Stimulated activated CD4-positive, alpha-beta T cell treated with anti-CD3 and anti-CD28 coated beads, Interleukin-15, amount 100 ng/mL, for 1 hour (primary cell): ENCODE measurements at places on chromosomes 7 and 10.

GRCh38 chr7:127413962-127414361 is 21.5 kb upstream of the ZNF800 start:
- no peak for DNase-seq

DNA sequence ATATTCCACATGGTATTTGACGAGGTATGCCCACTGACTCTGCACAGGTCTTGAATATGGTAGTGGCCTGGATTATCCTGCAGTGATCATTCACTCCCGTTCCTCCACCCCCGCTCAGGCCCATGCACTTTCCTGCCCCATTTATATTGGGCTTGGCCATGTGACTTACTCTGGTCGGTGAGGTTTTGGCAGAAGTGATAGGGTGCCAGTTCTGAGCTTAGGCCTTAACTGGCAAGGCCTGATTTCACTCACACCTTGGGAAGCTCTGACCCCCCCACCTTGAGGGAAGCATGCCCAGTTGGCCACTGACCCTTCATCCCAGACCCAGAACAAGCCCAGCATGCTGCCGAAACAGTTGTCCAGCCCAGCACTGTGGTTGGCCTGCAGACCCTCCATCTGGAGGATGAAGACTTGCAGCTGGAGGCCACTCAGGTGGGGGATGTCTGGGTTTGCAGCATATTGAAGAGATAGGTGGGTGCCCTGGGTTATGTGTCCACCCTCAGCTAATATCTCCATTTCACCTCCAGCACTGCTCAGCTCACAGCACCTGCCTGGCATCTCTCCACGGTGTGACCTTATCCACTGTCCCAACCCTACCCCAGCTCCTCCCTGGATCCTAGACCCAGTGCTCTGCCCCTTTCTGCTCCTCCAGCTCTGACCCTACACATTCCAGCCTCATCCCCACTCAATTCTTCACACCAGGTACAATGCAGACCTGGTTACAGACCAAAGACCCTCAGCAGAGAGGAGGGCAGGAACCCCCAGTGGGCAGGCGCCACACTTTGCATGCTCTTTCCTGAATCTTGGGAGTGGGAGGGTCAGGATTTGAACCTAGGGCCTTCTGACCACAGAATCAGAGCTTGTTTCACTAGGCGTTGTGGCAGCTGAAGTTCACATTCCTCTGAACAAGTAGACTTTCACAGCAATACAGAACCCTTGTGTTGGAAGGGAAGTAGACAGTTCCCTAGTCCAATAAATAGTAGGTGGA is 138.1 kb upstream of the CHST15 start:
- no peak for DNase-seq

DNA sequence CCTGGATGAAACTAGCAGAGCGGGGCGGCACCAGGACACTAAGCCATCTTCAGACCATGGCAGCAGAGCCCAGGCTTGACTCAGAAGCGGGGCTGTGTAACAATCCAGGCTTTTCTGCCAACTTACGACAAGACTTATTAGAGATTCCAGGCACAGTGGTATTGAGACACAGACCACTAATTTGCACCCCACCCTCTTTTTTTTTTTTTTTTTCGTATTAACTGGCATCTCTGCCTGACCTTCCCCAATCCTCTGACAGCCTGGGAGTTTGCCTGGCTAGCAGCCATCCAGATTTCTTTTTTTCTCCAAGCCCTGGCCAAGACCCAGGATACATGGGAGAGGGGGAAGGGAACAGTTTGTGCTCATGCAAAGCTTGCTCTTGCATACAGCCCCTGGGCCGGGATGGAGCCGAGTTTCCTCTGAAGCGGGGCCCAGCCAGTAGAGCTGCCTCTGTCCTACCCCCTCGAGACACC is 182.4 kb downstream of the PLXNA4 start:
- no peak for DNase-seq

GRCh38 chr10:7519351-7519750 is 108.5 kb upstream of the SFMBT2 start:
- DNase-seq, result no peak

GRCh38 chr7:133980804-133981203 is 146.3 kb upstream of the LRGUK start:
- DNase-seq, result no peak

GRCh38 chr10:3692387-3692999 is 92.5 kb downstream of the KLF6 start:
- DNase-seq, result no peak

DNA sequence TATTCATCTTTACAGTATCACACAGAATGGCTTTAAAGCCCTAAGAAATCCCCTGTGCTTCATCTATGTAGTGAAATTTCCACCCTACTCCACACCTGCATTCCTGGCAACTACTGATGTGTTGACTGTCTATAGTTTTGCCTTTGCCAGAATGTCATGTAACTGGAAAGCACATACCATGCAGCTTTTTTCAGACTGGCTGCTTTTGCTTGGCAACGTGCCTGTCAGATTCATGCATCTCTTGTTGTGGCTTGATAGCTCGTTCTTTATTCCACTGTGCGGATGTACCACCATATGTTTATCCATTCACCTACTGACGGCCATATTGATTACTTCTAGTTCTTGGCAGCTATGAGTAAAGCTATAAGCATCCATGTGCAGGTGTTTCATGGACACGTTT is 30.6 kb downstream of the RBM17 start:
- no peak for DNase-seq

GRCh38 chr7:72493850-72494661 is 81.9 kb upstream of the CALN1 start:
- peak; percentile 10 for DNase-seq

GRCh38 chr10:99711129-99711719 is 20.7 kb downstream of the COX15 start:
- no peak for DNase-seq

DNA sequence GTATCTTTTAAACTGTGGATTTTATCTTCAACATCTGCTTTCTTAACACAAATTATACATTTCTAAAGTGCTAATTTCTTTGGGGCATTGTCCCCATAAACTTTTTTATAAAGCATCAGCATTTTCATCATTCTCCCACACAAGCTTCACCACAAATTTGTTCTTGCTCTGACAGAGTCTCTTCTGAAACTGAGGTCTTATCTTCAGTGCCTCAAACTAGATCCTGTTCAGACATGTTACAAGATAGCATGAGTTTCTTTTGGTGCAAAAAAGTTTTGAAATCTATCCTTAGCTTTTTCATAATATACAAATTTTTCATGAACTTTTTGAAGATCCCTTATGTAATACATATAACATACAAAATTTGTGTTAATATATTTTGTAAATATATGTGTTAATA is 346.6 kb downstream of the IPMK start:
- no peak for DNase-seq

GRCh38 chr7:149329766-149330334 is 67.9 kb downstream of the ZNF783 start:
- no peak for DNase-seq

- DNase-seq, result no peak
Measured at GRCh38 chr7:111763221-111763801, 201.0 kb upstream of the IMMP2L start.

- DNase-seq, result no peak
Measured at GRCh38 chr10:57959318-57960006, 308.2 kb downstream of the IPMK start.

- DNase-seq, result no peak
Measured at GRCh38 chr10:98560565-98560964, 113.8 kb upstream of the HPS1 start.

DNA sequence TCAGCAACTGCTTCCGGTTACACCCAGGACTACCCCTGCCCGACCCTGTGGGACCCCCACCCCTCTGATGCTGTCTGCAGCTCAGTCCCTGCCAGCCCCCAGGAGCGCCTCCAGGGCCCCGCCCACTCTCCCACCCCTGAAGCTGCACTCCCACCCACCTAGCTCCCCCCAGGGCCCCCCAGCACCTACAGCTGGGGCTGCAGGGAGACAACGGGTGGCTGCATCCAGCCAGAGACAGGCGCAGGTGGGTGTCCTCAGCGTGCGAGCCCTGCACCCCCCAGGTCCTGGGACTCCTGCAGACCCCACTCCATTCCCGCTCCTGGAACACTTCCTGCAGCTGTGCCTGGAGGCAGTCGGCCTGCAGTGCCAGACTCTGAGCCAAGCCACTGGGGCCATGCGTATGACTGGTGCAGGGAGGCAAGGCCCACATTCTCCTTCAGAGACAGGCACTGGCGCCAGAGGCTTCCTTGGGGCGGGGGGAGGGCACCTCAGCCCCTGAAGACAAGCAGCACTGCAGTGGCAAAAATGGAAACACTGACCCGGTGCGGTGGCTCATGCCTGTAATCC is 6.1 kb downstream of the CYP2W1 start:
- DNase-seq, result no peak

GRCh38 chr7:41788556-41788955 is 85.7 kb upstream of the INHBA start:
- DNase-seq, result no peak

DNA sequence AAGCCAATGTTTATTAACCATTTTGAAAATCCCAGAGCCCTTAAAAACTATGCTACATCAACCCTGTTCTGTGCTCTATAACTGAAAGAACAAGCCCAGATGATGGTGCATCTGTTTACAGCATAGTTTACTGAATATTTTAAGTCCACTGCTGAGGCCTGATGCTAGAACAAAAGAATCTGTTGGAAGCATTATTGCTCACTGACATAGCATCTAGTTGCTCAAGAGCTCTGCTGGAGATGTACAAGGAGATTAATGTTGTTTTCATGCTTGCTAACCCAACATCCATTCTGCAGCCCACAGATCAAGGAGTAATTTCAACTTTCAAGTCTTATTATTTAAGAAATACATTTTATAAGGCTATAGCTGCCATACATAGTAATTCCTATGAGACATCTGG is 181.3 kb upstream of the FEZF1 start:
- DNase-seq, result no peak

DNA sequence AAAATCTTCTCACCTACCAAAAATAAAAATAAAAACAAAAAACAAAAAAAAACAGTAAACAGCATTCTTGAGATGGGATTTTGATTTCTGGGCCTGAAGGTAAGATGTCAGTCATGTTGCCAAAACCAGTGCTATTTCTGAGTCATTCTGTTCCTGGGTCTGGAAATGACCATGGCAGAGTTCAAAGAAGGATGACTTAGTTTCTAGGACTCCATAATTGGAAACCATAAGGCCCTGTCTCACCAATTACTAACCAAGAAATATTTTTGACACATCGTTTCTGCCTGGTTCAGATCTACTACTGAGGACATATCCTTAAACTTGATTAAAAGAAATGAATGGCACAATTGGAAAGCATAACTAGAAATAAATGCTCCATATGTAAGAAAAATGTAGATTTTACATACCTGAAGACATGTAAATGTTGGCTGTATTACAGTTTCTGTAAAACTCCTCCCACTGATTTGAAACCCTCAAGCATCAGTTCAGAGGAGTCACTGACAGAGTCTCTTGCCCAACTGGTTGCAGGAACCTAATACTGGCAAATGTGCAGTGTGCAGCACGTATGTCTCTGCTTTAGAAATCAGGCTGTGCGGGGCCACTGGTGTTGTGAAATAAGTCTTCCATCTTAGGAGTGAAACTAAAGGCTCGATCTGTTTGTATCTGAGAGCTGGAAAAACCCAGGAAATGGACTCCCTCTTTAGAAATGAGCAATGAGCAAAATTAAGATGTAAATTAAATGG is 84.8 kb upstream of the EGR2 start:
- no peak for DNase-seq

DNA sequence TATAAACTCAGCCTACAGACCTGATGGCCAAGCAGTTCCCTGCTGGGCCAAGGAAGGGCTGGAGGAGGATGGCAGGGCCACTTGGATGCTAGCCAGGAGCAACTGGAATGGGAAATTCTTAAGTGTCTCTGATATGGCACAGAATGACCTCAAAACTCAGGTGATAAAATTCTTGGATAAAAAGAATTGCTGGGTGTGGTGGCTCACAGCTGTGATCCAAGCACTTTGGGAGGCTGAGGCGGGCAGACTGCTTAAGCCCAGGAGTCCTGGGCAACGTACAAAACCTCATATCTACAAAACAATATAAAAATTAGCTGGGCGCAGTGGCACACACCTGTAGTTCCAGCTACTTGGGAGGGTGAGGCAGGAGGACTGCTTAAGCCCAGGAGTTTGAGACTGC is 14.0 kb upstream of the PKD1L1 start:
- DNase-seq, result no peak

GRCh38 chr10:51705774-51706173 is 6.4 kb upstream of the CSTF2T start:
- no peak for DNase-seq

DNA sequence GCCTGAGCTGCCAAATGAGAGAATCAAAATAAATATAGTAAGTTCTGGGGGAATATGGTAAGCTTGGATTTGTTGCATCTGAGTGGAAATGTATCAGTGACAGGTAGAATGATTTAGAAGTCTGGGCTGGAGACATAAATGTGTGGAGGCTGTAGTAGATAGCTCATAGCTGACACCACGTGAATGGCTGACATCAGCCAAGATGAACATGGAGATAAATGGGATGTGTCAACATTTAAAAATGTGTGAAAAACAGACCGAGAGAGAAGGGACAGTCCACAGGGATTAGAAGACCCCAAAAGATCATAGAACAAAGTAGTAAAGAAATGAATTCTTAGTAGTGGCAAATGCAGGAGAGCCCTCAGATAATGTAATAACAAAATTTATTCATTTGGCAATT is 40.9 kb downstream of the NAMPT start:
- DNase-seq, result no peak

DNA sequence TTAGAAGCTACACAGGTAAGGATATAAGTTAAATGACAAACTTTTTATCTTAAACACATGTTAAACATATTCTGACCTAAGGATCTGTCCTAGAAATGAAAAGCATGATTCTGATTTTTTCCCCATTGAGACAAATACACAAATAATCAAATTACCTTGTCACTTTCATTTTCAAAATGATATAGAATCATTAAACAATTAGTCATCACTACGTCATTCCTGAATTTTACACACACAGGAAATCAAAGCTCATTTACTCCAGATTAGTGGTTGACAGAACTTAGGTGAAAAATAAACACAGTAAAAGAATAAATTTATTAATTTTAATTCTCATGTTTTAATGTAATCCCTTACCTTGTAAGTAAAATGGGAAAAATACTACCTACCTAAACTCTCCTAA is 89.0 kb downstream of the AASS start:
- DNase-seq, result no peak

DNA sequence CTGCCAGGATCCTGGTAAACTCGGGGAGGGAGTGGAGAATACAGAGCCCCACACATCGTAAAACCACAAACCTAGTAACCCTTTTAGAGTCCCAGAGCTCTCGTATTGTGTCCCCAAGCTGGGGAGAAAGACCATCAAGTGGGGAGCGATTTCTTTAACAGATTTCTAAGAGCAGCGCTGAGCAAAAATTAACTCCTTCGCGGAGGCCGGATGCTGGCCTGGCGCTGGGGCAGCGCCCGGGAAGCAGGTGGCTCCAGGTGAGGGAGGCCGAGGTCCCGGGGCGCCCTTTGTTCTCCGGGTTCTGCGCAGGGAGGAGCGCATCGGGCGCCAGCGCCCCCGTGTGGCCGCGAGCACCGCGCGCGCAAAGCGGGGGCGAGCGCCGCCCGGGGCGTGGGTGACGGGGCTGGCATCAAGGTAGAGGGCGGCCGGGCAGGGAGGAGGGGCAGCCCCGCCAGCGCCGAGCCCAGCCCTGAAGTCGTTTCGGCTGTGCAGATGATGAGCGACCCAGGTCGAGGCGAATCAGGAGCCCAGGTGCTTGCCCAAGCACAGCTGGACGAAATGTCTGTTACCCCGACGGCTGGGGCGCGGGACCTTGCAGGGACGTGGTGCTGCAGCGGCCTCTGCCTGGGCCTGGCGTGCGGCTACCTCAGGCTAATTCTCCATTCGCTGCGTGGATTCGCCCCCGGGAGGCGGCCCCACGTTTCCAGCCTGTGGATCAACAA is 10.4 kb upstream of the FGFR2 start:
- DNase-seq, result peak; percentile 25
